ENCODE measurements at places on chromosomes 1 and 21. TPM values are rescaled to one million over a fixed set of nuclear protein-coding genes. Genes with fewer than 3 reads are reported as not detected.

The ALX3 gene
- total RNA-seq: not detected

The NTNG1 gene
- total RNA-seq: not detected

The DIO1 gene
- 39.4 TPM for total RNA-seq

The IL19 gene
- not detected for total RNA-seq

The ELAVL4 gene
- total RNA-seq: 0.18 TPM

The SHISAL2A gene
- total RNA-seq: 0.23 TPM

The FCGR1A gene
- total RNA-seq: 1.1 TPM

The PLA2G5 gene
- 5.8 TPM for total RNA-seq

The TBX19 gene
- total RNA-seq: 1.0 TPM

The PDC gene
- total RNA-seq: not detected

The IPP gene
- total RNA-seq: 9.2 TPM

The GALNT2 gene
- total RNA-seq: 83.7 TPM

- no peak for DNase-seq
These were observed 138.2 kb downstream of the AJAP1 start for GRCh38 chr1:4792565-4792964.

GRCh38 chr1:74549932-74550331 is 37.5 kb upstream of the LRRC53 start:
- no peak for DNase-seq

GRCh38 chr1:2644171-2644570 is 11.4 kb upstream of the MMEL1 start:
- DNase-seq: no peak

DNA sequence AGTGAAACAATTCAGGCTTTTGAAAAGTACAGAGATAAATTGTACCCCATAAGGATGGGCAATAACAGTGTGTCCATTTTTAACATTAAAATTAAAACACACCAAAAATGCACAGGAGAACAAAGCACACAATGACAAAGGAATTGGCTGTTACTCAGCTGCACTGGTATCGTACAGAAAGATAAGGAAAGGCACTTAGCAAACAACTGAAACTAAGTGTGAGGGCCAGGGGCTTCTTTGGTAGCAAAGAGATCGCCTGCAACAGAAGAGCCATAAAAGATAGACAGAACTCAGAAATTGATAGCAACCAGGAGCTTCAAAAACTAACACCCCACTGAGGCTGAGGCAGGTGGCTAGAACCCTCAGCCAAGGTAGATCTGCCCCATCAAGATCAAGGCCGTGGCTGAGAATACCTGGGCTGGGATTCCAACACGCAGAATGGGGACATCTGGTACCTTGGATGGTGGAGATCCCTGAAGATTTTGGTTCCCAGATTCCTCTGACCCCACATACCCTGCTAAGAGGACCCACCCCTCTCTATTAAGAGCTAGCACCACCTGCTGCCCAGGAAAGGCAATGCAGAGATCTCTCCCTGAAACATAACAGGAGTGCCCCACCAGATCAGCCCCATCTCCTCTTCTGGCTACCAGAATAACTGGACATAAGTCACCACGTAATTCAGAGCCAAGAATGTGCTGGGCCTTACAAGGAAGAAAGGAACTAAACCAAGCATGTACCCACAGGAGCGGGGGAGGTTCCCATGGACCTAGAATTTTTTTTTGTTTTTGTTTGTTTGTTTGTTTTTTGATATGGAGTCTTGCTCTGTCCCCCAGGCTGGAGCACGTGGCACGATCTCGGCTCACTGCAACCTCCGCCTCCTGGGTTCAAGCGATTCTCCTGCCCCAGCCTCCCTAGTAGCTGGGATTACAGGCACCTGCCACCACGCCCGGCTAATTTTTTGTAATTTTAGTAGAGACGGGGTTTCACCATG is 16.2 kb downstream of the PLEKHO1 start:
- no peak for DNase-seq

GRCh38 chr21:35400233-35400939 is 351.3 kb upstream of the RUNX1 start:
- DNase-seq: no peak

DNA sequence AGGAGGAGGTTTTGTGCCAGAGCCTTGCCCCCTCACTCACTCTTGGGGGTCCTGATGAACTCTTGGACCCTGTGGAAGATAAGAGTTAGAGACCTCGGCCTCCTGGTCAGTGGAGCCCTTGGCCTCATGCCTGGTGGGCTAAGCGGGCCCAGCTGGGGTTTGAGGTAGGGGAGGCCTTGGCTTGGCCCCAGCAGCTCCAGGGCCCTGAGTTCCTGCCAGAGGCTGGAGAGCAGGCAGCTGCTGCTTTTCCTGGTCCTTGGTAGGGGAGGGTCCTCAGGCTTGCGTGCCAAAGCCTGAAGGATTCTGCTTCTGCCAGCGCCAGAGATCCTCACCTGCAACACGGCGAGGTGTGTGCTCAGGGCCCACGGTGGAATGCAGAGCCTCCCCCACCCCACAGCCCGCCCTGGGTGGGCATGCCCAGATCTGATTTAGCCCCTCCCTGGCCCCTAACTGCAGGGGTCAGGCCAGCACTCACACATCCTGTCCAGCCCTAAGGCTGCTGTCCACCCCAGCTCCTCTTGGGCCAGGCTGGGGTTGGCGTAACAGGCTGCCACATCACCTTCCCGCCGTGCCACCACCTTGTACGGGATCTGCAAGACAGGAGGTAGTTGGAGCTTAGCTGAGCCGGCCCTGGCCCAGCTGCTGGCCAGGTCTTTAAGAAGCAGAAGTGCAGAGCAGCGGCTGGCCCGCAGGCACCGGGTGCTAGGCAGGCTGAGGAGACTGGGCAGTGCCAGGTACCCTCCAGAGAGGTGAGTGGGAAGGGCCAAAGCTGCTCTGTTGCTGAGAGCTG is 4.7 kb downstream of the GALE start:
- DNase-seq: no peak

- no peak for DNase-seq
These were observed 51.4 kb downstream of the LEPR start for GRCh38 chr1:65471861-65472332.

- no peak for DNase-seq
These were observed 573 bp downstream of the TMEM234 start for GRCh38 chr1:32221581-32221979.

GRCh38 chr1:180652792-180653191 is 21.0 kb downstream of the XPR1 start:
- no peak for DNase-seq

DNA sequence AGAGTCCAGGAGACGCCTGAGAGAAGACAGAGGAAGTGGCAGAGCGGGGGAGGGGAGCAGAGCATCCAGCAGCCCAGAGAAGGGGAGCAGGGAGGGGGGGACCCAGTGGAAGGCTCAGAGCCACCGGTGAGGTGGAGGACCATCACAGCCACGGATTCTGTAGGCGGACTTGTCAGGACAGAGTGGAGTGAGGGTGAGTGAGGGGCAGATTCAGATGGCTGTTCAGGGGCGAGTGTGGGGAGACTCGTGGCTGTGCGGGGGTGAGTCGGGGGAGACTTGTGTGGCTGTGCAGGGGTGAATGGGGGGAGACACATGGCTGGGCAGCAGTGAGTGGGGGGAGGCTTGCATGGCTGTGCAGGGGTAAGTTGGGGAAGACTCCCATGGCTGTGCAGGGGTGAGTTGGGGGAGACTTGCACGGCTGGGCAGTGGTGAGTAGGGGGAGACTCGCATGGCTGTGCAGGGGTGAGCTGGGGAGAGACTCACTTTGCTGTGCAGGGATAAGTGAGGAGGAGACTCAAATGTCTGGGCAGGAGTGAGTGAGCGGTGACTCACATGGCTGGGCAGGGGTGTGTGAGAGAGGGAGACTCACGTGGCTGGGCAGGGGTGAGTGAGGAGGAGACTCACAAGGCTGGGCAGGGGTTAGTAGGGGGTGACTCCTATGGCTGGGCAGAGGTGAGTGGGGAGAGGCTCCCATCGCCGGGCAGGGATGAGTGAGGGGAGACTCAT is 56.8 kb upstream of the ABCG1 start:
- DNase-seq: peak; percentile 34

- DNase-seq: no peak
These were observed 431 bp downstream of the CLCN6 start for GRCh38 chr1:11806307-11806936.

DNA sequence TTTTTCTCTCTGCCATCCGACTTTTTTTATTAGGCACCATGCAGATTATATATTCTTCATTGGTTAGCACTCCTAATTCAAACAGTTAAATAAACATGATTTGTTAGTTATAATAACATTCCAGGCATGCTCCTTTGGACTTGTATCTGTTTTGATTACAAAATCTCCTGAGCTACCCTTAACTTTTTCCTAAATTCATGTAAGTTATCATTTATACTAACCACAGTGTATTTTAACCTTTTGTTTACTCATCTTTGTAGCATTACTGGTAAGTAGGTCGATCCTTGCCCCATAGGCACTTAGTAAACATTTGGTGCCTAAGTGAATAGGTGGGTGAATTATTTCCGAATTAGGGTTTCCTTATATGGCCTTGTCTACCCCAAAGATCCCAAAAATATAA is 43.8 kb downstream of the MIER1 start:
- DNase-seq: no peak

DNA sequence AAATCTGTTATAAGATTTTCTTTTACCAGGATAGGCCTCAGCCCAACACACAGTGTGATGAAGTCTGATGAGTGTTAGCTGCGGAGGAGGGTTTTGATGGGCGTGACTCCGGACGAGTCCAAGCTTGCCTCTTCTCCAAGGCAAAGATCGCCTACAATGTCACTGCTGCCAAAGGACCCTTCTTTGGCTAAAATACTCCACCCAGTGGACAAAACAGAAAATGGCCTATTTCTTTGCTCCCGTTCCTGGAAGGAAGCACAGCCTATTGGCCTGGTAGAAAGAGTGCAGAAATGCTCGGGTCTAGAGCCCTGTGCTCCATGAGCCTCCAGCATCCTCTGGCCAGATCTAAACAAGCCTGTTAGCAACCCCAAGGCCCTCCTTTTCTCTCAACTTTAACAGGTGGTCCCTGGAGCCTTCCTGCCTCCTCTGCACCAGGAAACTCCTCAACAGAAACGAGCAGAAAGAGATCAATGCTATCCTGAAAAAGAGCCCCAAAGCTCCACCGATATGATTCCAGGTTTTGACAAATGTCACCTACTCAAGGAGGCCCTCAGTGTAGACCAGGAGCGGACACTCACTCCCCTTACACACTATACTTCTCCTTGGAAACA is 3.4 kb upstream of the CASQ2 start:
- peak; percentile 48 for DNase-seq

DNA sequence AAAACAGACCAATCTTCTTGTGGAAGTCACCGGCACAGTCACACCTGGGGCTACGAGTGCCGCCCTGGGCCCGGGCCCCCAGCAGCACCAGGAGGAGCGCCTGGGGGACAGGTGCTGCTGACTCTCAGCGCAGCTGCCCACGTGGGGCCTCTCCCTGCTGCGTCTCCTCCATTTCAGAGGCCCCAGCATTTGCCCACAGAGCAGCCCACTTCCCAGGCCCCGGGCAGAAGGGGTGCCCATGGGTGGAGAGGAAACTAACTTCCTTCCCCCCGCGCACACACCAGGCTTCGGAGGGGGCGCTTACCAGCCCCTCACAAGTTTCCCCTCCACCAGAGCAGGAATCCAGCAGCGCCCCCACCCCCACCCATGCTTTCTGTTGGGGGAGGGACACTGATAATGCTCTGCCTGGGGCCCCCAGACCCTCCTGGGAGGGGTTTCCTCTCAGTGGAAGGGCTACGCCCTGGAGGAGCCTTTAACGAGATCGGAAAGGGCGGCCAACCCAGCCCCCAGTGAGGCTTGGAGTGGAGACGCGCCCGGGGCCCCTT is 440 bp downstream of the TNFRSF25 start:
- no peak for DNase-seq

DNA sequence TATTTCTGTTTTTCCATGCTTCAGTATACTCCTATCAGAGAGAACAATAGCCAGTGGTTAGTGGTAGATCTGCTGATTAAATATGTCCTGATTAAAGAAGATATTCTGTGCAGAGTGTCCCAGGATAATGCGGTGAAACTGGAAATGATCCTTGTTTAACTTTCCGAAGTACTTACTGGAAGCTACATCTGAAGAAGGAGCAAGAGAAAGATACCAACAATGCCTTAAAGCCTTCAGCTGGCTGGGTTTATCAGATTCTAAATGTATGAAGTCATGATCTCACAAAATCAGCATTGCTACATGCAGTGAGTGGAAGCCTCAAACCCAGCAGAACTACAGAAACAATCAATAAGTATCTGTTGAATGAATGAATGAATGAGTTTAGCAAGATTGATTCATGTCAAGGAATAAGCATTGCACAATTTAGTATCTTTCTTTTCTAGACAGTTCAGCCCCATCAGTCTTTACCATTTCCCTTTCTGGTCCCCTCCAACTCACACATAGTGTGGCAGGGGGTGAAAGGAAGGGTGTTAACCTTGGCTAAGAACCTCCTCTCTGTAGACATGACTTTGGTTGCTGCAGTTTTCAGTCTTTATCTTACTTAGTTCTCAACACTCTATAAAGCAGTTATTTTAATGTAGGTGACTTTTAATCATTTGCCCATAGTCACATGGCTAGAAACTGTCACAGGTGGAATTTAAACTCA is 24.7 kb upstream of the DNASE2B start:
- DNase-seq: no peak

DNA sequence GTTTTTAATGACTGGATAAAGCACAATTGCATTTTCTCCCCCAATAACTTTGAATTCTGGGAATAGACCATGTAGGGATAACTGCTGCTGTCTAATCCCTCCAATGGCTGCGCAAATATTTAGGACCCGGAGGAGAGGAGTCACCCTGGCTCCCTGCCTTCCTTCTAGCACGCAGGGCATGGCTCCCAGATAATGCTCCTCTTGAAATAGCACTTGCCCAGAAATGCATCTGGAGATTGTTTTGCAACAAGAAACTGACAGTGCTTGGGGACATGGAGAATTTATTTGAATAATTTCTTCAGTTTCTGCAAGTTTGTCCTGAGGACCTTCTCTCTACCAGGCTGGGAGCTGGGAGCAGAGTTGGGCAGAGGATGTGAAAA is 83.5 kb downstream of the MAN1C1 start:
- no peak for DNase-seq

GRCh38 chr1:221284028-221284427 is 404.8 kb downstream of the HLX start:
- DNase-seq: no peak

- no peak for DNase-seq
These were observed 95.5 kb upstream of the MARK1 start for GRCh38 chr1:220432408-220432807.

- DNase-seq: no peak
These were observed 9.4 kb downstream of the LDLRAD2 start for GRCh38 chr1:21821385-21822019.

DNA sequence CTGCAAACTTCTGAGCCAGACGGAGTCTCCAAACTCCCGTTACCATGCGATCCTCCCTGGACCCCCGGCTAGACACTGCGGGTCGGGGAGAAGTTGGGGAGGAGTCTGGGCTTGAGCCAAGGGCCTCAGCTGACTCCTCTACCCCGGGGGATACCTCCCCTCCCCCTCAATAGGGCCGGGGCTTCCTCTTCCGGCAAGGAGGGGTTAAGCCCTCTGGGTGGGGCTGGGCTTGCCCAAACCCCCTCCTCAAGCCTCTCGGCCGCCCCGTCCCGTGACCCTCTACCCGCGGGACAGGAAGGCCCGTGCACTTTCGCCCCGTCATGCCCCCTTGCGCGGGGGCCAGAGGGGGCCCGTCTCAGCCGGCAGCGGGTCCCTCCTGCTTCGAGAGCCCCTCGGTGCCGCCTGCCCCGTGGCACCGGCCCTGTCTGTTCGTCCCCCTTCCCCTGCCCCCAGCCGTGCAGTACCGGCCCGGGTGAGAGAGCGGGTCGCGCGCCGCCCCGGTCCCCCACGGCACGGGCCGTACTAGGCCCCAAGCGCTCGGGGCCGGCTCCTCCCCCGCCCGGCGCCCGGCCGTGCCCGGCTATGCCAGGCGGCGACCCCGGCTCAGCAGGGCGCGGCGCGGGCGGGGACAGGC is 652 bp downstream of the ARL8A start:
- DNase-seq: peak; percentile 63
